Activated CD4-positive, alpha-beta T cell treated with anti-CD3 and anti-CD28 coated beads for 4 hours (primary cell): ENCODE measurements at places on chromosomes 4 and X.
A peak's percentile ranks its signal among the peaks of the same experiment; 100 is the strongest.

DNA sequence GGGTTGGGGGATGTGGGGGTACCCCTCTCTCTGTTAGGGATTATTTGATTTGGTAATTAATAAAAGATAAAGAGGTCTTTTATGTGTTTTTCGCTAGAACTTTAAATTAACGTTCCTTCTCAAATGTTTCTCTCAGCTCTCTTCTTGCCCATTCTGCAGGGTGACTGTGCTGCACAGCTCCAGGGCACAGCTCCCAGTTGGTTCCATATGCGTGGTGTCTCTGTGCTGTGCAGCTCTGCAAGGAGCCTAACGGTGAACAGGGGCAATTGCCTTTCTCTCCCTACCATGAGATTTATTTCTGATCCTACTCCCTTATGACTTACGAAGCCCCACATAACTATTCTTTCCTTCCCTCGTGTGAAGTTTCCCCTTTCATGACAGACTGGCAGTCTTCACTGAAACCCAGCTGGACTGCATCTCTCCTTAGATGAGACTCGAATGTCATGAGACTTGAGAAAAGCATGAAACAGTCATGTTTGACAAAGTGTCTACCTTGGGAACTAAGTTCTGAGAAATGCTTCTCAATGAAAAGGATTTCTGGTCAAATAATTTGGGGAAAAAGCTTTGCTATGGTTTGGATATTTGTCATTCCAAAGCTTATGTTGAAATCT, 50.2 kb upstream of the SPRY1 start:
- no peak for DNase-seq

GRCh38 chr4:54543088-54543795, 114.5 kb upstream of the KIT start:
- DNase-seq, result no peak

GRCh38 chr4:82284475-82284857, 89.3 kb downstream of the HNRNPD start:
- DNase-seq, result no peak

GRCh38 chr4:602559-602942, 22.8 kb upstream of the PDE6B start:
- peak; percentile 21 for DNase-seq

DNA sequence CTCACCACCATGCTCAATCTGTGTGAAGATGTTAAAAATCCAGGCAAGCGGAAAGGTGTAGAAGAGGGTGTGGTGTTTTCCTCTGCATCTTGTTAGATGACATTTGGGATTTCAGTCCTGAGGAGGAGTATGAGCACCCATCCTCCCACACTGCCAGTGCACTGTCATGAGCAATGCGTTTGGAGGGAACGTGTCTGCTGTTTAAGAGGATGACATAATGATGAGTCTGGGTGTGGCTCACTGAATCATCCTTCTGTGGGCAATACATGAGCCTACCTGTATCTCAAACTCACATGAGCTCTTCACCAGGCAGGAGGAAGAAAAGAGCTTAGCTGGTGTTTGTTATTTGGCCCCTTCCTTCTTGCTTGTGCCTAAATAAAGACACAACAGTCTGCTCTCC, 67.9 kb upstream of the ARX start:
- no peak for DNase-seq

DNA sequence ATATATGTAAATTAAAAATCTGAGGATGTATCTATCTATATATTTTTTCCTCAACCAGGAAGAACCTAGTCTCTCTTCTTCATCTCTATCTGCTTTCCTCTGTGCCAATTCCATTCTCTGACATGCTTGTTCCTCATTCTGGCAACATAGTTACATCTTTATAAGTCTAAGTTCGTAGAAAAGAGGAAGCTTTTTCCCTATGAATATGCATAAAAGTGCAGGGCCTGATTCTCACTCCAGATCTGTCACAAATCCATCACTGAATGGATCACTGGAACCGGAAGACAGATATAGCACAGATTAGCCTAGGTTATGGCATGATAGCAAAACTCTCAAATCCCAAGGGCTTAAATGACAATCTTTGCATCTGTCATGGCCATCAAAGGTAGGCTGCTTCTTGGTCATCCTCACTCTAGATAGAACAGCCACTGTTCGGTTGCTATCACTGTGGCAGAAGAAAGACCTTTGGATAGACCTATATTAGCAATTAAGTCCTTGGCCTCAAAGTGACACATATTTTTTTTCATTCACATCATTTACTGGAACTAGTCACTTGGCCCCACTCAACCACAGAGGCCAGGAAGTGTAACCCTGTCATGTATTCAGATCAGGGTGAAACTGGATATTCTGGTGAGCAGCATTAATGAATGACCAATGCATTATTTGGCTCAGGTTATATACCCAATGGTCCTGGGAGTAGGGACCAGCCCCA, 22.2 kb downstream of the DTHD1 start:
- DNase-seq, result no peak

DNA sequence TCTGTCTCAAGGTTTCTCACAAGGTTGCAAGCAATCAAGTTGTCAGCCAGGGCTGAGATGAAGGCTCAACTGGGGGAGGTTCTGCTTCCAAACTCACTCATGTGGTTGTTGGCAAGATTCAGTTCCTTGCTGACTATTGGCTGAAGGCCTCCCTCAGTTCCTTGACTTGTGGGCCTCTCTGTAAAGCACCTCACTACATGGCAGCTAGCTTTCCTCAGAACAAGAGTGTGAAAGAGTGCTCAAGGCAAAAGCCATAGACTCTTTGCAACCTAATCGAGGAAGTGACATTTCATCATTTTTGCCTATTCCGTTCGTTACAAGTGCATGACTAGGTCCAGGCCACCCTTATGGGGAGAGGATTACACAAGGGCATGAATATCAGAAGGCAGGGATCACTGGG, 52.0 kb downstream of the CXorf58 start:
- DNase-seq, result peak; percentile 1

DNA sequence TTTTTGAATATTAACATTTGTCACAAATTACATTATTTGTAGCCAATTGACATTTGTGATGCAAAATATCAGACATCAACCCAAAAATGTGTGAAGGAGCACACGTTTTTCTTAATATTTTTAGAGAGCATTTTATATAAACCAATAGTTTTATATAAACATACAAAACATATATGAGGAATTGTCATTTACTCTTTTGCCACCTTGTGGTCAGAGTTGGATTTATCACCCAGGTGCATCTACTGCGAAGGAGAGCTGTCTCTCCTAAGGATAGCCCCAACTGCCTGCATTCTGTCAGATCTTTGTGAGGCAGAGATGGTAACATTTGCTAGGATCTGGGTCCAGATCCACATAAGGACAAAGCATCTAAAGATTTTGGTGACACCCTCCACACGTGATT, 2.5 kb upstream of the USP27X start:
- peak; percentile 23 for DNase-seq

GRCh38 chr4:124423160-124423559, 289.4 kb downstream of the ANKRD50 start:
- no peak for DNase-seq

DNA sequence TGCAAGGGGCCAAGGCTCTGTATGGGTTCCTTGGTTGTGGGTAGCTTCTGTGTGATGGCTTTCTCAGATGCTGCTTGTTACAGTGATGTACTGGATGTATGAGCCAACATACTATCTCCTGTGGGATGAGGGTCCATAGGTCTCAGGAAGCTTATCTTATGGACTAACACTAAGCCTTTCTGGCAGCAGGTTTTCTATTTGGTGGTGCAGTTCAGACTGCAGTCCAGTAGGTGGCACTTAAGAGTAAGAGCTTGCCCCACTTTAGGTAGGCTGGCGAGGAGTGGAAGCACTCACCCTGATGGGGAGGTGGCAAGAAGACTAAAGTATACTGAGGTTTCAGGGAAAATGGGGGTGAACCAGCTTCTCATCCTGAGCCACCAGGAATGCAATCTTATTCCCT, 306.7 kb upstream of the MAOA start:
- DNase-seq, result peak; percentile 29

DNA sequence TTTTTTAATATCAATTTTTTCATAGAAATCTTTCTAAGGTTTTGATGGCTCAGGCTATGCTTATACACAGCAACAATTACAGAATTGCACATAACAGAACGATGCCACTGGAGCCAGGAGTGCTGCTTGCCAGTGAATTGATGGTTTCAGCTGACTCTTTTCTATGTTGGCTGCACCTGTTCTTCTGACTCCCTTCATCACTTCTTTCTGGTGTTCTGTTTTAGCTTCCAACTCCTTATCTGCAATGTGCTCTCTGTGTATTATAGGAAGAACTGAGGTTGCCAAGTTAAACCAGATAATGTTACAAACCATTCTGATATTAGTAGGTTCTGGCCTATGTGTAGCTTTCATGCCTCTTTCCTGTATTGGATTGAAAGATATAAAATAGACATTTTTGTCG, 11.6 kb upstream of the VEGFD start:
- DNase-seq, result no peak

DNA sequence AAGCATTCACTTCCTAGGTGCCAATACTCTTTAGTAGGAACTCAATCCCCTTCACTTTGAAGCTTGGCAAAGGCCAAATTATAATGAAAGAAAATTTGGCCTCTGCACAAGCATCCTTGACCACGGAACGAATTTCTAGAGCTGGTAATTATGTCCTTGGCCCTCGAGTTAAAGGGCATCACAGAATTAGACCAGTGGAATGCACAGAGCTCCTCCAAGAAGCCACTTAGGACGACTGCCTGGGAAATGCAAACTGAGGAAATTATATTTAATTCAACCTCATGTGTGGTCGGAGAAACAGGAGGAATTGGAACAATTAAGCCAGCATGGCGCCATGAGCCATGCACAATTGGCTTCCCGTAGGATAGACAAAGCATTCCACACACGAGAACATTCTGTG, 59.3 kb downstream of the NLGN4X start:
- no peak for DNase-seq

DNA sequence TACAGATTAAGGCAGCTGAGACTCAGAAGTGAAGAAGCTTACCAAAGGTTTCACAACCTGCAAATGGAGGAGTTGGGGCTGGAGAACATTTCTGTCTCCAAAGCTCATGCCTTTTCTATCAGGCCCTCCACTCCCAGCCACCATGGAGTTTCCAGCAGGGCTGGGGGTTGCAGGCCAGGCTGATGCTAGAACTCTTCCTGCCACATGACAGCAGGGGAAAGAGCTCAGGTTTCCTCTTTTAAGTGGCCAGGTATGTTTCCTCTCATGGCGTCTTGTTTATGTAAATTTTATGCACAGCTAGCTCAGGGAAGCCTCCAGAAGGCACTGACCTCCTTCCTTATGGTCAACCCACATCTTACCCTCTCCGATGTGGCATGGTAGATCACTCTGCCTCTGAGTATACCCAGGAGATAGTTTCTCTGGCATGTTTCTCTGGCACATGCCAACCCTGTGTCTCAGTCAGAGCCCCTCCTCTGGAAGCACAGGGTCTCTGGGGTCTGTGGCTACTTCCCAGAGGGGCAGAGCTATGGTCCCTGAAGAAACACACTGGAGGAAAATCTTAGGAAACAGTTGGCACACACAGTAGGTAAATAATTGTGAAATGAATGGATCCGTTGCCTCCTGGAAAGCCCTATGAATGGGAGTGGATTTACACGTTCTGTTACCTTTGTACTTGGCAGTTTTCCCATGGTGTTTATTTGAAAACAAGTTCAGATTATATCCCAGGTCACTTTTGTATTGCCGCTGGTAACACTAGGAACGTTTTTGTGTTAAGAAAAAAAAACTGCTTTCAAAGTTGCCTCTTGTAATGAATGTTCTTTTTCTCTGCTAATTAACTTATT, 28.9 kb downstream of the PDK3 start:
- DNase-seq, result no peak

- DNase-seq, result no peak
Measured at GRCh38 chr4:163665521-163666331, 171.2 kb downstream of the TMA16 start.

- no peak for DNase-seq
Measured at GRCh38 chr4:53908661-53909078, 155.7 kb downstream of the CHIC2 start.

GRCh38 chr4:136337216-136337615, 1195.1 kb downstream of the PCDH18 start:
- no peak for DNase-seq

GRCh38 chrX:10554612-10555270, 65.6 kb downstream of the MID1 start:
- no peak for DNase-seq

DNA sequence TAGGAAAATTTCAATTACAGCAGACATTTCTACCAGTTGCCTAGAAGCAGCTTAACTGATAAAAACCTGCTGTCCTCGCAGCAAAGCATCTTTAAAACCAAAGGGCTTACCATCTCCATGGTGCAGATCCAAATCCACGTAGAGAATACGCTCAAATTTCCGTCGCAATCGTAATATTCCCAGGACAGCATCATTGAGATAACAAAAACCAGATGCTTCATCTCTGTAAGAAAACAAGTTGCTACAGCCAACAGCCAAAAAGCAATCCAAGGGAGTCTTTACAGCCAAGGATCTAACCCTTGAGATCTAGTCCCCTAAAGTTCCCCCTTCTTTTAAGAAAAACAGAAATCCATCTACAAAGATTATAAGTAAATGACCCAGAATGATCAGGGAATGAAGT, 77.6 kb downstream of the HDAC8 start:
- no peak for DNase-seq

GRCh38 chr4:158949099-158949498, 153.8 kb upstream of the RAPGEF2 start:
- no peak for DNase-seq

DNA sequence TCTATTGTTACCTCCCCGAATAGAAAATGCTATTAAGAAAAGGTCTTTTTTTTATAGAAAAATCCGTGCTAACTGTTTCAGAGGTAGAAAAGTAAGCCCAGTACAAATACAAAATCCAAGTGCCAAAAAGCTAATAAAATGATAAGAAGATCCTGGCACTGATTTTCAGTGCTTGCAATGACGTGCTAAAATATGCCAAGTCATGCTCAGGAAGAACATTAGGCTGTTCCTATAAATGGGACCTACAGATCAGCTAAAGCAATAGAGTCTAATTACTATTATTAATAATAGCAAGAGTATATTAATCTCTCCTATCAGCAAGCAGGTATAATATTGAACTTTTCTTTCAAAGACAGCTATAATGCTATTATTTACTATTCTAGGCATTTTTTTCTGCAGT, 305.8 kb downstream of the PPARGC1A start:
- DNase-seq, result no peak

GRCh38 chr4:107757864-107758476, 37.9 kb upstream of the PAPSS1 start:
- no peak for DNase-seq

GRCh38 chr4:159178151-159178546, 75.3 kb downstream of the RAPGEF2 start:
- no peak for DNase-seq

GRCh38 chr4:15675356-15675755, 6.3 kb upstream of the FAM200B start:
- DNase-seq, result no peak

GRCh38 chr4:147327322-147327721, 153.6 kb upstream of the EDNRA start:
- DNase-seq, result no peak

GRCh38 chr4:159298502-159298901, 195.6 kb downstream of the RAPGEF2 start:
- DNase-seq, result no peak
